Astrocyte of the cerebellum (primary cell): ENCODE measurements at places on chromosomes 13 and 19.

- no peak for DNase-seq
Observed at GRCh38 chr13:92804346-92804745, 422.3 kb upstream of the GPC6 start.

DNA sequence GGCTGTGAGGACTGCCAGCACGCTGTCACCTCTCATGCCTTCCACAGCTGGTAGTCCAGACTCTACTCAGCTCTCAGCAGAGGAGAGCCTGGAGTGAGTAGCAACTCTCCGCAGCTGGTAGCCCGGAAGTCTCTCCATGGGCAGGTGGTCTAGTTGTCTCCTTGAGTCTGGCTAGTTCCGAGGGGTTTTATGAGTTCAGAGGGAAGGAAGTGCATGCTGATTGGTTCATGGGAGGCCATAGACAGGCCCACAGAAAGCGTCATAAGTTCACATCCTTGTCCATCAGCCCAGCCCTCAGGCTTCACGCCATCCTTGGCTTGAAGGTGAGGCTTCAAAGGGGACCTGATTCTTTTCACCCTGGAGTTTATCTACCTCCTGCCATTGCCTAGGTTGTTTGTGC lies 2662.4 kb upstream of the PCDH20 start:
- no peak for DNase-seq

- DNase-seq, result peak; percentile 15
Observed at GRCh38 chr19:5624018-5624663, 1.3 kb downstream of the SAFB start.

DNA sequence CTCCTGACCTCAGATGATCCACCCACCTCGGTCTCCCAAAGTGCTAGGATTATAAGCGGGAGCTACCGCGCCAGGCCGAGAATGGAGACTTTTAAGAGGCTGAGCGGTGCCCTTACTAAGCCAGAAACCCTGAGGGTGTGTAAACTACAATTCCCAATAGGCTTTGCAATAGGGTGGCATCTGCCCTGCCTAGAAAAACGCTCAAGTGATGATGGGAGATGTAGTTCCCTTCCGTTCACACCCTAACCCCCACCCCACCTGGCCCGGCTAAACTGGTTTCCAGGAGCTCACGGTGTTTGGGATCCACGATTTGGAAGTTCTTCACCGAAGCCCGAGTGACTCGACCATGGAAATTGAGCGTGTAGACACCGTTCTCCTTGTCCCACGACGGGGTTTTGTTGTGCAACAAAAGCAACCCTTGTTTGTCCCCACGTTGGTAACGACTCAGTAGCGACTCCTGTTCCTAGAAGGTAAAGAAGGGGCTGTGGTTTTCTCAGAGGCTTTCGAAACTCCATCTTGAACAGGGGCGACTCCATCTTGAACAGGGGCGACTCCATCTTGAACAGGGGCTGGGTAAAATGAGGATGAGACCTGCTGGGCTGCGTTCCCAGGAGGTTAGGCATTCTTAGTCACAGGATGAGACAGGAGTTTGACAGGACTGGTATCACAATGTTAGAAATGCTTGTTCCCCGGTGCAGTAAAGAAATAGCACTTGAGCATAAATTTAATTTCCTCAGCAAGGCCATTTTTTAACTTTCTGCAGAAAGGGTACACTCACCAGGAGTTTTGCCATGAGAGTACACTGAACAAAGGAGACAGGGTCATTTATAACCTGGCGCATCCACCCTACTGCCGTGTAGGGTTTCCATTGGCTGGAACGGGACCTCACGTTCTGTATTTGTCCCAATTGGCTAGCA lies 9.8 kb downstream of the PPP1R15A start:
- no peak for DNase-seq

GRCh38 chr19:40703029-40703755 lies 12.7 kb upstream of the NUMBL start:
- DNase-seq, result no peak

DNA sequence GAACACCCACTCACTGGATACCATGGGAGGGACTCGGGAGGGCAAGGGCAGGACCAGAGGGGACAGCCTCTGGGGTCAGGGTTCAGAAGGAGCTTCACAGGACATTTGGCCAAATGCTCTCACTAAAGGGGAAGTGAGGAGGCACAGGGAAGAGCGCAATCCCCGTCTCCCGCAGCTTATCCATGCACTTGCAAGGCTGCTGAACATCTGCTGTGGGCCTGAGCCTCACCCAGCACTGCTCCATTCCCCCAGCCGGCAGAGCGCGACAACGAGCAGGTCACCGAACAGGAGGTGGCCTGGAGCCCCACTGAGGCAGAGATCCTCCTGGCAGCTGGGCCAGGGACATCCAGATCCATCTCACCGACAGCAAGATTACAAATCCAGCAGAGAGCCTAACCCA lies 23.3 kb downstream of the ELAVL1 start:
- no peak for DNase-seq

DNA sequence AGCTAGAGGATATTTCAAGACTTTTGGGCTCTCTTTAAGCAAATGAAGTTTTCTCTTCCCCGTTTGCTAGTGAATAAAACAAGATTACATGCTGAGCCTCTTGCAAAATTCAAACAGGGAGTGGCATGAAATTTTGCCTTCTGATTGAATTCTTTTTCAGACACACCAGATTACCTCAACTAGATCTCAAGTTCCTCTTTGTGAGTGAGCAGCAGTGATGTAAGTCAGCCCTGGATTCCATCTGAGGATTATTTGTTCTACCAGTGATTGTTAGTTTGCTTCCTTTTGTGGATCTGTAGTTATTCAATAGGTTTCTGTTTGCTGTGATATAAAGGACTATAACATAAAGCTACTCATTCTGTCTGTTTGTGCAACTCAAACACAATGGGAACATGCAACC lies 407.7 kb downstream of the LMO7 start:
- DNase-seq, result no peak

- no peak for DNase-seq
Observed at GRCh38 chr13:112674412-112675365, 15.1 kb upstream of the ATP11A start.

GRCh38 chr13:90713441-90714133 lies 633.9 kb upstream of the MIR17HG start:
- no peak for DNase-seq
